ENCODE measurements at places on chromosomes 4 and X. TPM values are rescaled to one million over a fixed set of nuclear protein-coding genes. Genes with fewer than 3 reads are reported as not detected.

The SMIM43 gene
- total RNA-seq = not detected

The ZCCHC12 gene
- total RNA-seq = 0.16 TPM

The RAB33A gene
- total RNA-seq = 3.6 TPM

The MORC4 gene
- total RNA-seq = 25.9 TPM

The LRP2BP gene
- total RNA-seq = 0.31 TPM

The PPP2R2C gene
- not detected for total RNA-seq

The HMGN5 gene
- total RNA-seq = 2.7 TPM

The CYSLTR1 gene
- total RNA-seq = not detected

The GNRHR gene
- total RNA-seq = not detected

The BRS3 gene
- total RNA-seq = not detected

The AKAP14 gene
- not detected for total RNA-seq

The KLHL4 gene
- 0.38 TPM for total RNA-seq

The BMPR1B gene
- total RNA-seq = 2.4 TPM

The GPM6B gene
- 10.7 TPM for total RNA-seq

The TMEM47 gene
- 51.6 TPM for total RNA-seq

The NPY2R gene
- total RNA-seq = not detected

The MAGEA6 gene
- not detected for total RNA-seq

The ARX gene
- total RNA-seq = not detected

The NSUN7 gene
- 2.4 TPM for total RNA-seq

The AMER1 gene
- 5.0 TPM for total RNA-seq

The VEGFC gene
- total RNA-seq = 14.7 TPM

The SLC10A6 gene
- not detected for total RNA-seq

The F8A3 gene
- 5.6 TPM for total RNA-seq
